ENCODE measurements at places on chromosomes 2 and 18. TPM values are rescaled to one million over a fixed set of nuclear protein-coding genes. Genes with fewer than 3 reads are reported as not detected.

Gene CBLN2
- under 0.01 TPM for total RNA-seq

Gene RIT2
- total RNA-seq, result not detected

Gene UGT1A4
- total RNA-seq, result not detected

Gene ANO7
- 0.83 TPM for total RNA-seq

Gene REG1B
- total RNA-seq, result not detected
